ENCODE measurements at places on chromosomes 1 and 21. TPM values are rescaled to one million over a fixed set of nuclear protein-coding genes. Genes with fewer than 3 reads are reported as not detected.

Gene SAMSN1
- not detected for total RNA-seq

Gene VCAM1
- total RNA-seq = not detected

Gene ZNF683
- not detected for total RNA-seq

Gene PM20D1
- total RNA-seq = not detected

Gene KRTAP19-1
- not detected for total RNA-seq

Gene PODN
- not detected for total RNA-seq

Gene TMEM82
- not detected for total RNA-seq

Gene GBP3
- 1.5 TPM for total RNA-seq

Gene OR10J1
- total RNA-seq = not detected

Gene RXFP4
- not detected for total RNA-seq

Gene NCF2
- total RNA-seq = 2.9 TPM

Gene EFCAB7
- 3.0 TPM for total RNA-seq

Gene BARHL2
- not detected for total RNA-seq

Gene HMGN2
- total RNA-seq = 333 TPM

Gene SLC9C2
- not detected for total RNA-seq

Gene CA6
- total RNA-seq = not detected

Gene LPAR3
- 0.35 TPM for total RNA-seq

Gene A3GALT2
- total RNA-seq = not detected

Gene MAP3K21
- total RNA-seq = 12.1 TPM

Gene MARK1
- total RNA-seq = 0.07 TPM

Gene OR2L2
- total RNA-seq = 0.02 TPM

Gene SPTA1
- not detected for total RNA-seq

Gene SPRR2E
- total RNA-seq = not detected

Gene ITLN1
- not detected for total RNA-seq

Gene TLCD4
- total RNA-seq = 3.6 TPM

Gene SZRD1
- total RNA-seq = 94.1 TPM

Gene LENEP
- total RNA-seq = not detected

Gene AKNAD1
- 1.8 TPM for total RNA-seq

Gene CHRM3
- total RNA-seq = 0.06 TPM

Gene ADCY10
- total RNA-seq = 0.17 TPM
